ENCODE measurements at places on chromosomes 7 and 10.

- DNase-seq, result no peak
Observed at GRCh38 chr7:155315977-155316376, 18.3 kb downstream of the INSIG1 start.

DNA sequence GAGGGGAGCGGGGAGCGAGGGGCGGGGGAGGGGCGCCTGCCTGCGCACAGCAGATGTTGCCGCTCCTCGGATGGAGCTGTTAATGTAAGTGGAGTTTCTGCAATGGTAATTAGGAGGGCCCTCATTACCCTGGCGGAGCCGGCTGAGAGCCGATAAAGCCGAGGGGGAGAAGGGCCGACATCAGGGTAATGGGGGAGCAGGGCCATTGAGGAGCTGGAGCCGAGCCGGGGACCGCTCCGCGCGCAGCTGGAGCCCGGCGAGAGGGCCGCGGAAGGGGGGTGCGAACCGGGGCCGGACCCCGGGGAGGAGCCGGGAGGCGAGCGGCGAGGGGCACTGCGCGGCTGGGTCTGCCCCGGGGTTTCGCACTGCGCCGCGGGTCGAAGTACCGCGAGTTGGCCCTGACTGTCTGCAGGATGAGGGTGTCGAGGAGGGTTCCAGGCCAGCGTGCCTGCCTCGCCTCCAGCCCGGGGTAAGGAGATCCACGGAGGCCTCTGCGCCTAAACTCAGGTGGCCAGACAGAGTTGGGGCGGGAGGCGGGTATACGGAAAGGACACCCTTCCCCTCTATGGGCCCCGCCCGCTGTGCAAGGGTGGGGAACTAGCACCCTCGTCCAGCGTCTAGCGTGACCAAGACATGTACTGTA is 55.0 kb upstream of the LBX1 start:
- DNase-seq, result no peak

GRCh38 chr10:74058658-74059057 is 60.7 kb downstream of the VCL start:
- DNase-seq, result no peak

DNA sequence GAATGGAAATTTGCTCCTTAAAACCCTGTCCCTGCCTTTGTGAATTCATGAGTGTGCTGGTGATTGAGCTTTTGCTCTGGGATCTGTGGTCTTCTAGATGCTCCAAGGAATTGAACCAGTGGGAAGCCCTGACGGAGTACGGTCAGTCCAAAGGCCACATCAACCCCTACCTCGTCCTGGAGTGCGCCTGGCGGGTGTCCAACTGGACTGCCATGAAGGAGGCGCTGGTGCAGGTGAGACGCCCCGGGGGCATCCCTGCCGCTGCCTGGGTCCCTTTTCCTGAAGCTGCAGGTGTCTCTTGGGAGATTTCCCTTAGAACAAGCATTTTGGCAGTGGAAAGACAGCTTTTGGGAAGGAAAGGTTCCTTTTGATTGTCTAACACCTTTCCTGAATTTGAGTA is 100.3 kb downstream of the TRRAP start:
- DNase-seq, result no peak

DNA sequence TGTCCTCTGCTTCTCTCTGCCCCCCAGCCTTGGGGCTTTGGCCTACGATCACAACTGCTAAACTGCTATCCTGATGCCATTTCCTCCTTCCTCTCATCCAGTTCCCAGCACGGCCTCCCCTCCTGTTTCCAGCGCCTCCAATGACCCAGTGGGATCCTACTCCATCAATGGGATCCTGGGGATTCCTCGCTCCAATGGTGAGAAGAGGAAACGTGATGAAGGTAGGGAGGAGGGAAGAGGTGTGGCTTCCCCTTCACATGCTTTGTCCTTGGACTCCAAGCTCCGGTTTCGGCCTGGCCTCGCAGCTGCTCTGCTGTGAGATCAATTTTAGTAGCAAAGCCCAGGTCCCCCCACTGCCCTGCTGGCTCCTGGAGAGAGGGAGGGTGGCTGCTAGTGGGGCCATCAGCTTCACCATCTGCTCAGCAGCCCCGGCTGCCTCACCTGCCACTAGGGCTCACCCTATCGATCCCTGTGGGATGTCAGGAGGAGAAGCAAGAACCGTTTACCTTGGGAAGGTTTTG is 35.8 kb downstream of the PAX2 start:
- no peak for DNase-seq

DNA sequence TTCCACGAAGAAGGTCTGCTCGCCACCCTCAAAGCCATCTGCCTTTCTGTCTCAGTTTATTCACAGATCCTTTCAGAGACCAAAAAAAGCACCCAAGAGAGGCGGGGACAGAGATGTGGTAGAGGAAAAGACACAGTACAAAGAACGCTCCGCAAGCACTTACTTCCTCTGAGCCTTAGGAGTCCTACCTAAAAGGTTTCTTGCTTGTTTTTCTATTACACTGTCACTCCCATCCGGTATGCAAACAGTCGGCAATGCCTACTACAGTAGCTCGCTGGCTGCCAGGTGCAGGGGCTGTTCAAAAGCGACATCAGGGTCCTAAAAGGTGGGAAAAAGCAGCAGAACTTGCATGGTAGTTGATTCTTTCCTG is 816 bp downstream of the TECPR1 start:
- no peak for DNase-seq

DNA sequence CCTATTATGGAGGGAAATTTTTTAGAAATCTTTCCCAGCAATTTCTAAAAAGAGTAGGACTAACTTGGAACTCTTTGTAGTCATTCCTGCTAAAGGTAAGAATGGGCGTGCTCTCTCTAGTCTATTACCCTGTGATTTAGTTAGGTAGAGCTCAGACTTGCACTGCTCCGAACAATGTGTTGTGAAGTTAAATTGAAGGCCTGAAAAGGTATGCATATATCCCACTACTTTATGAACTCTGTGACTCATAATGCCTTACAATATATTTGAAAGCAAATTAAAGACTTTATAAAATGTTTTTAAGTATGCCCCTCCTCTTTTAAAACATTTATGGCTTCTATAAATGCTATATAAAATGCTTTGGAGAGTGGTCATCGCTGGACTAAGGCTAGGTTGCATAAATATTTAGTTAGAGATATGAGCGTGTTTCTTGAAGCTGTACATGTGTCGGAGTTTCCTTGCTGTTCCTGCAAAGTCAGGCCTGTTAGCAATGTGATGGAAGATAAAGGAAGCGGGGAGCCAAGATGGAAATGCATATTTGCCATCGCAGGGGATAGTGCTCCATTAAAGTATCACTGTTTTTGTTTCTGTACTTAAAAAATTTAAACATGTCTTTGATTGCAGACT is 761.4 kb downstream of the LRMDA start:
- no peak for DNase-seq

- no peak for DNase-seq
Observed at GRCh38 chr7:98869027-98869596, 702 bp downstream of the TMEM130 start.

DNA sequence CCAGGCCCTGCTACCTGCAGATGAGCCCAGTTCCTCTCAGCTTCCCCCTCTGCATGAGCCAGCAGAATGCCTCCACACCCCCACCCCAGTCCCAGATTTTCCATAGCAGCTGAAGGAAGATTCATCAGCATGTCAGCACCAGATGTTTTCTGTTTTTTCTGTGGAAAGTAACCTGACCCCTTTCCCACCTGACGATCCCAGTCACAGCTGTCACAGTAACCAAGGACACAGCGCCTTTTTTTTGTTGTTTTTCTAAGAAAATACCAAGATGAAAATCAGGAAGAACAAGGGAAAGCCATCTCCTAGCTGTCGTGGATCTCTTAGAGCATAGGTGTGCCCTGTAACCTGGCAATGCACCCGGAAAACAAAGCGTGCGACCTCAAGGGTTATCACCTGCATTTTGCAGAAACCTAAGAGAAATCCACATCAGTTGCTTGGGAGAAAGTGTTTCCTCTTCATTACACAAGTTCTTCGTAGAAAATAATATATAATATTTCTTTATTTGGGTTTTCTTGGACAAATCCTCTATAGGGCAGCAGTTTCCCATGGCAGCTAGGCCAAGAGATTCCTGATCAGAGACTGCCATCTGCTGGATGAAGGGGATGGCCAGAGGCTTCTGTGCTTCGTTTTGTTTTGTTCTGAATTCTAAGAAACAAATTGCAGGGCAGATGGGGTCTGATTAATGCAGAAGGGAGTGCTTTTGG is 401.9 kb downstream of the TNS3 start:
- no peak for DNase-seq

DNA sequence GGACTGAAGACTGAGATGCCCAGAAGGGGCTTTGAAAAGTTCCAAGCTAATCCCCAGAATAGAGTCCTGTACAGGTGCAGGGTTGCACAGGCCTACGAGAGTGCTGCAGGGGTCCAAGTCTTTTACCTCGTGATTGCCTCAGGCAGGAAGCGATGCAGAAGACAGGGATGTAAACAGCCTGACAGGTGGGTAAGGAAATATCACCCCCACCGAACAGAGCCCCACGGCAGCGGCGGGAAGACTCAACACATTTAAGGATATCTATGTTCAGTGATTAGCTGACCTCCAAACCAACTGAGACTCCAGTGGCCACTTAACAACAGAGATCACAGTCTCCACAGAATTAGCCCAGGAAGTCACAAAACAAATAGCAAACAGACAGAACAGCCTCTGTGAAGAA is 73.9 kb upstream of the VIPR2 start:
- no peak for DNase-seq

GRCh38 chr7:44796034-44796503 is 412 bp upstream of the PPIA start:
- DNase-seq, result no peak

GRCh38 chr7:40531956-40532355 is 397.2 kb downstream of the SUGCT start:
- DNase-seq, result no peak

- no peak for DNase-seq
Observed at GRCh38 chr7:126760914-126761577, 491.7 kb downstream of the GRM8 start.

- DNase-seq, result no peak
Observed at GRCh38 chr10:77456414-77456813, 181.2 kb downstream of the KCNMA1 start.

DNA sequence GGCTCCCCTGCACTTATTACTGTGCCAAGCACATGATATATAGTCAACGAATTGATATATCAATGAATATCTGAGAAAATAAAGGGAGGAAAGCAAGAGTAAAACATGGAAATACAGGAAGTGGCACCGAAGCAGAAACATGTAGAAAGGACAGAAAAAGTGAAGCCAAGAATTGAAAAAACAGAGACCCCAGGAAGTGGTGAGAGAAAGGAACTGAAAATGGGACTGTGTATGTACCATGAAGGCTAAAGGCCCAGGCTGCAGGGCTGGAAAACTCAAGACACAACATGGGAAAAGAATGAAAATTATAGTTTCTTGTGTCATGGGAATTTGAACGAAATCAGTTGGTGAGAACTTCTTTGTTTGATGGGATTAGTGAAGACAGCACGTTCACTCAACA is 60.6 kb downstream of the MAP3K8 start:
- no peak for DNase-seq

DNA sequence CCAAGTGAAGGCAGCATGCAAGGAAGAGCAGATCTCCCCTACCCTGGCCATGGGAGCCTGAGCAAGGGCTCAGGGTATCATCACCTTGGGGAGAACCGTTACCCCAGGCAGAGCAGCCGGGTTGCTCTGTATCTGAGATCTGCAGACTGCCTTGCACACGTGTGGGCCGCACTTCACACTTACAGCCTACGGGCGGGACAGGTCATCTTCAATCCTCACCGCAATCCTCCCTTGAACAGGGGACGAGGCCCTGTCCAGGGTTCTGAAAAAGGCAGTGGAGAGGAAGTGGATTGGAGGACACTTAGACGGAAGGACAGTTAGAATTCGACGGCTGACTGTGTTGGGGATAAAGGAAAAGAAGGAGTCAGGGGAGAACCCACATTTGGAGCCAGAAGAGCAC is 51.4 kb downstream of the NPS start:
- no peak for DNase-seq

- no peak for DNase-seq
Observed at GRCh38 chr7:8413600-8413999, 19.8 kb upstream of the NXPH1 start.

- DNase-seq, result no peak
Observed at GRCh38 chr7:22001345-22002004, 55.8 kb upstream of the CDCA7L start.

- no peak for DNase-seq
Observed at GRCh38 chr7:103630318-103630717, 184.3 kb upstream of the SLC26A5 start.

DNA sequence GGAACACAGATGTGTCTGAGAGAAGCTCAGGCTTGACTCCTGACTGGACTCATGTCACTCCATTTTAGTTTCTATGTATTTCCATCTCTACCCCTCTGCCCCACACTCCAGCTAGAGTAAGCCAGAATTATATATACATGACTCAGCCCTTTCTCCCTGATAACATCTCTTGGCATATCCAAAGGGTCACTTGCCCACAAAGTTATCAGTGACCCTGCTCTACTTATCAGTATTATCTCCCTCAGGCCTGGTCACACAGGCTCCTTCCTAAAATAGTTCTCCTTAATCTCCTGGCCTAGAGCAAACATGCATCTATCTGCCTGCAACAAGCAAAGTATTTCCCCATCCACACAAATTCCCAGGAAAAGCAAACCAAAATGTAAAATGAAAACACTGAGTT is 598.3 kb downstream of the SUGCT start:
- no peak for DNase-seq

DNA sequence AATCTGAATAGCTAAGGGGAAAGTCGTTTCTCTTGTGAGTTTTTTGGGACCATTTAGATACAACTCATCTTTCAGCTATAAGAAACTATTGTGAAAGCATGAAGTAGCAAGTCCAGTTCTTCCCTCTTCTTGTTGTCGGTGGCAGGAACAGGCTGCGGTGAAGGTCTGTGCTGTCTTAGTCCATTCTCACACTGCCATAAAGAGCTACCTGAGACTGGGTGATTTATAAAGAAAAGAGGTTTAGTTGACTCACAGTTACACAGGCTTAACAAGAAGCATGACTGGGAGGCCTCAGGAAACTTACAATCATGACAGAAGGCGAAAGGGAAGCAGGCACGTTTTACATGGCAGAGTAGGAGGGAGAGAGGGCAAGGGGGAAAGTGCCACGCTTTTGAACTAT is 261.8 kb downstream of the GATA3 start:
- no peak for DNase-seq

DNA sequence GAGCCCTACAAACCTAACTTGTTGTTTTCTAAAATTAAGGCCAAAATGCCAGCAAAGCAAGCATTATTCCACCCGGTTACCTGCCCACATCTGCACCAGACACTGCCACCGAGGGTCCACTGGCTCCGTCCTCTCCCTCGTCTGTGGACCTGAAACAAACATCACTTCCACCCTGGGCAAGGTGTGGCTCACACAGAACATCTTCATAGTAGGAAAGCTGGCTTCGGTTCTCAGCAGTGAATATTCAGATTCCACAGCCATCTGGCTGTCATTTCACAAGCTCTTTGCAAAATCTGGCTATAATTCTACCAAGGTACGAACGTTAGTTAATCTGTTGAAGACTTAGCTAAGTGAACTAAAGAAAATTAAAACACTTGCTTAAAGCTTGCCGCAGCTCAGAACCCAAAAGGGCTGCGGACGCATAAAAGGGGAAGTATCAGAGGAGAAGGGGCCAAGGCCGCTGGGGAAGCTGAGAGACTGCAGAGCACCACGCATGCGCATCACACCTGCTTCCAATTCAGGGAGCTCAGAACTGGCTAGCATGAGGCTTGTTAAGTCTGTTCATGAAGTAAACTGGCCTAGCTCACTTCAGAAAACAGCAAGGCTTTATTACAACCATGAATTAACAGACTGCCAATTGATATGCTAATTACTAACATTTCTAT is 46.1 kb downstream of the PTPRN2 start:
- DNase-seq, result no peak
